ENCODE measurements at places on chromosomes 2 and 18. TPM values are rescaled to one million over a fixed set of nuclear protein-coding genes. Genes with fewer than 3 reads are reported as not detected.

GRCh38 chr2:191322828-191323506 is 77.8 kb downstream of the MYO1B start:
- peak overlapping the region; percentile 22 for H3K27ac ChIP-seq
- H3K36me3 ChIP-seq = peaks cover 23% of the 10 kb centered on the region
- peaks cover 72% of the 10 kb centered on the region for H3K4me1 ChIP-seq
- no peak for DNase-seq
- no peaks in the 10 kb centered on the region for H3K27me3 ChIP-seq
- peak overlapping the region; percentile 8 for H3K4me3 ChIP-seq

DNA sequence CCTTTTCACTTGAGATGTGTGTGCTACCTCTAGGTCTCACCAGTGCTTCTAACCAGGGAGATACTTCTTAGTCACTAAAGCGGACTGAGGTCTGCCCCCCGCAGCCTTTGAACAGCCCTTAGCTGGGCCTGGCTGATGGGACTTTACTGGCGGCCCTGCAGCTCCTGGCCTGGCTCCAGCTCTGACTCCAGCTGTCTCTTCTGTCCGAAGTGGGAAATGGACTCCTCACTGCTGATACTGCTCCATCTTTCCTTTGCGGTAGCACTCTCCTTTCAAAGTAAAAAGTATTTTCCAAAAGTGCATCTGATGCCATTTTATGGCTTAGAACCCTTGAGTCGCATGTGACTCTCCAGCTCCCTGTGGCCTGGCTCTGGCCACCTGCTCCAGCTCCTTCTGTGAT is 64.5 kb downstream of the ATP9B start:
- H3K36me3 ChIP-seq = peaks cover 8% of the 10 kb centered on the region
- no peak overlapping the region for H3K4me3 ChIP-seq
- H3K27me3 ChIP-seq = no peaks in the 10 kb centered on the region
- no peak overlapping the region for H3K27ac ChIP-seq
- no peak for DNase-seq
- no peaks in the 10 kb centered on the region for H3K4me1 ChIP-seq

The IGFBP5 gene
- total RNA-seq = 140 TPM

DNA sequence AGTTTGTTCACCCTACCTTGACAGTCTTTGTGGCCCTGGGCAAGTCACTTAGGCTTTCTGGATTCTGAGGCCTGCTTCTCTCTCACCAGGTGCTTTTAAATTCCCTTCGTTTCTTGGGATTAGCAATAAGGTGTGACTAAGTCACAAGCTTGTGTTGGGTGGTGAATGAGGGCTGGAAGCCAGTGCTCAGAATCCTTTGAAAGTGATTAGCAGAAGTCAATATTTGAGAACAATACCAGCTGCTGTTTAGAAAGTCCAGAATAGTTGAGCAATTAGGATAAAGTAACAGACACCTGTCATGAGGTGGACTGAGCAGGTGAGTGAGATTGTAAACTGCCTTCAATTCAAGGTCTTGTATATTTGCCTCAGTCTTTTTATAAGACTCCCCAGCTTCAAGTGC is 19.3 kb upstream of the MGAT5 start:
- no peak overlapping the region for H3K27ac ChIP-seq
- no peak overlapping the region for H3K4me3 ChIP-seq
- H3K36me3 ChIP-seq = peaks cover 4% of the 10 kb centered on the region
- no peak for DNase-seq
- peaks cover 2% of the 10 kb centered on the region for H3K4me1 ChIP-seq

GRCh38 chr2:234414596-234414995 is 82.3 kb downstream of the ARL4C start:
- no peaks in the 10 kb centered on the region for H3K36me3 ChIP-seq
- H3K4me1 ChIP-seq = peaks cover 15% of the 10 kb centered on the region
- H3K27ac ChIP-seq = no peak overlapping the region
- no peak overlapping the region for H3K4me3 ChIP-seq
- no peak for DNase-seq
- peaks cover 2% of the 10 kb centered on the region for H3K27me3 ChIP-seq

The DCDC2C gene
- total RNA-seq = not detected

DNA sequence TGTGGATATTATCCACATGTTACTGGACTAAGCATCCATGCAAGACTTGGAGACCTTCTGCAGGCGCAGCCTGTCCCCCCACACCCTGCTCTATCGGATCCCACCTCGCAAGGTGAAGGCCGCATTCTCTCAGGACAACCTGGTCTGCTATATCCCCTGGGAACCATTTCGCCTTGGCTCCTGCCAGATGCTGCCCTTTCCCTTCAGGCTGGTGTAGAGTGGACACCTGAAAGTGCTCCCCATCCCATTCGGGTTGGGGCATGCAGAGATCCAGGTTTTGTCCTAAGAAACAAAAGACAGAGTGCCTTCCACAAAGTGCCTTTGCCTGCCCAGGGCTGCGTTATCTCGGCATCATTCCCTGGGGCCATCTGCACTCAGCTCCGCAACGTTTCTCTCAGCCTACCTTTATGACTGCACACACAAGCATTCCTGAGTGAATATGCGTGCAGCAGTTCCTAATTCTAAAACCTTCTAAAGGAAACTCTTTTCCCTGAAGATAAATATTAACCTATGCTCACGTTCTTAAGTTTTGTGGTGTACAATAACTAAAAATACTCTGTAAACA is 20.5 kb downstream of the FHL2 start:
- H3K36me3 ChIP-seq = no peaks in the 10 kb centered on the region
- H3K27ac ChIP-seq = no peak overlapping the region
- H3K4me3 ChIP-seq = no peak overlapping the region
- no peak for DNase-seq
- H3K4me1 ChIP-seq = peaks cover 17% of the 10 kb centered on the region

GRCh38 chr2:105962221-105962620 is 217.5 kb downstream of the NCK2 start:
- H3K27me3 ChIP-seq = no peaks in the 10 kb centered on the region
- peak overlapping the region; percentile 7 for H3K27ac ChIP-seq
- peaks cover 27% of the 10 kb centered on the region for H3K4me1 ChIP-seq
- no peak overlapping the region for H3K4me3 ChIP-seq
- H3K36me3 ChIP-seq = no peaks in the 10 kb centered on the region
- no peak for DNase-seq

The FNDC4 gene
- 14.2 TPM for total RNA-seq

The EHD3 gene
- total RNA-seq = 10.7 TPM

DNA sequence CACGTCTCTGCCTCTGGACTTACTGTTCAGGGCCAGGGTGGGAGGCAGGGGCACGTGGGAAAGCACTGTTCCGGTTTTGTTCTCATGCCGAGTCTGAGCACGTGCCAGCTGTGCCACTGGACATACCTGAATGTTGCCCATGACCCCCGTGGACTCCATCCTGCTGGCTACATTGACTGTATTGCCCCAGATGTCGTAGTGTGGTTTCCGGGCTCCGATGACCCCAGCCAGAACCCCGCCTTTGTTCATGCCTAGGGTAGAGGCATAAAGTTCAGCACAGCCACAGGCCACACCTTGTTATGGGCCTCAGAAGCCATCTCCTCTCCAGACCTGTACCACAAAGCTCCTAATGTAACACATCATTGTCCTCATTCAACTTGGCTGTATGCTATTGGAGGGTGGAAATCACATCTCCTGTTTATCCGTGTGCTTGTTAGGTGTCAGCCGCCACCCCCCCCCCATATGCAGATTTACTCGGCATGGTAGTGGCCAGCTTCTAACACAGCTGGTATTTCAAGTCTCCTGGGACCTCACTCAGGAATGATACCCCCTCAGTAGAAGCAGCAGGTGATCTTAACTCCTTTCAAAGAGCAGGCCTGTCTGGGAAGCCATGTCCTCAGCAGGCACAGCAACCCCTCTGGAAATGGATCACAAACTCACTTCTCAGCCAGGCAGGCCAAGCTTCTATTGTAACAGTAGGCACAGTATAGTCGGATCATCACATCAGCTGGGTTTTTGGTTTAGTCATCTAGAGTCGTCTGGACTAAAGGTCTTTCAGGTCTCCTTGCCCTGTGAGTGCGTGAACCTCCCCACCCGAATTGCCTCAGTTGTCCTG is 27.6 kb downstream of the CENPO start:
- no peak for DNase-seq
- peak overlapping the region; percentile 58 for H3K27ac ChIP-seq
- peak overlapping the region; percentile 70 for H3K4me3 ChIP-seq
- H3K36me3 ChIP-seq = peaks cover 45% of the 10 kb centered on the region

GRCh38 chr2:221465776-221466175 is 106.3 kb downstream of the EPHA4 start:
- peaks cover 43% of the 10 kb centered on the region for H3K4me1 ChIP-seq
- no peak overlapping the region for H3K27ac ChIP-seq
- no peaks in the 10 kb centered on the region for H3K27me3 ChIP-seq
- H3K4me3 ChIP-seq = no peak overlapping the region
- no peak for DNase-seq

GRCh38 chr2:230888824-230889400 is 24.2 kb downstream of the ITM2C start:
- H3K4me3 ChIP-seq = no peak overlapping the region
- peaks cover 28% of the 10 kb centered on the region for H3K4me1 ChIP-seq
- H3K27ac ChIP-seq = no peak overlapping the region
- H3K27me3 ChIP-seq = no peaks in the 10 kb centered on the region

The CBLN2 gene
- 0.58 TPM for total RNA-seq

The TSN gene
- total RNA-seq = 115 TPM

DNA sequence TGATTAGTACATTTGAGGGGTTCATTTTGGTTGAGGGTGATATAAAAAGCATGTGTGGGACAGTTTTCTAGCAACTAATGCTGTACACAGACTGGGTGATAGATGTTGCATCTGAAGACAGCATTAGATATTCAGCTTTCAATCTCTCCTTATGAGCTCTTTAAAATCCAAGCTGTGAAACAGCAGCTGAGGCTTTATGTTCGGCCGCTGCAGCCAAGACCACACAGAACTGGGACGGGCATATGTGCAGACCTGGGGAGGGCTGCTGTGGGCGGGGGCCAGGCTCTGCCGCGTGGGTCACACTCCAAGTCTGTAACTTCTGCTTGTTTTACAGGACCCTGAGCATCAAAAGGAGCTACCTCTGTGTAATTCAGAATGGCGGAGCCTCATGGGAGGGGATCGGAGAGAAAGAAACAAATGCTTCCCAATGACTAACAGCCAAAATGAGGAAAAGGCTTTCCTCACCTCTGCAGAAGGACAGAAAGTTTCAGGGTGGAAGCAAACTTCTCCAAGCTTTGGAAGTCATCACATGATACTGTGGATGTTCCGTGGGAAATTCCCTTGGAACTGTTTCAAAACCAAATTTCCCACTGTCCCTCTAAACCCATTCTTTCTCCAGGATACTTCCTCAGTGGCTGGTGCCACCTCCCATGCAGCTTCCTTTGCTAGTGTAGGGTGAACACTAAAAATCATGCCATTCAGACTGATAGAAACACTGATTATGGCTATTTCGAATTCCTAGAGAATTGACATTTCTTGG is 711.9 kb upstream of the ID2 start:
- no peaks in the 10 kb centered on the region for H3K27me3 ChIP-seq
- no peak overlapping the region for H3K27ac ChIP-seq
- DNase-seq = no peak
- H3K36me3 ChIP-seq = no peaks in the 10 kb centered on the region

All from neural crest cell (in vitro differentiated cells).